ENCODE measurements at places on chromosomes 16 and 17. TPM values are rescaled to one million over a fixed set of nuclear protein-coding genes. Genes with fewer than 3 reads are reported as not detected.

Gene HIC1
- 2.7 TPM for total RNA-seq

DNA sequence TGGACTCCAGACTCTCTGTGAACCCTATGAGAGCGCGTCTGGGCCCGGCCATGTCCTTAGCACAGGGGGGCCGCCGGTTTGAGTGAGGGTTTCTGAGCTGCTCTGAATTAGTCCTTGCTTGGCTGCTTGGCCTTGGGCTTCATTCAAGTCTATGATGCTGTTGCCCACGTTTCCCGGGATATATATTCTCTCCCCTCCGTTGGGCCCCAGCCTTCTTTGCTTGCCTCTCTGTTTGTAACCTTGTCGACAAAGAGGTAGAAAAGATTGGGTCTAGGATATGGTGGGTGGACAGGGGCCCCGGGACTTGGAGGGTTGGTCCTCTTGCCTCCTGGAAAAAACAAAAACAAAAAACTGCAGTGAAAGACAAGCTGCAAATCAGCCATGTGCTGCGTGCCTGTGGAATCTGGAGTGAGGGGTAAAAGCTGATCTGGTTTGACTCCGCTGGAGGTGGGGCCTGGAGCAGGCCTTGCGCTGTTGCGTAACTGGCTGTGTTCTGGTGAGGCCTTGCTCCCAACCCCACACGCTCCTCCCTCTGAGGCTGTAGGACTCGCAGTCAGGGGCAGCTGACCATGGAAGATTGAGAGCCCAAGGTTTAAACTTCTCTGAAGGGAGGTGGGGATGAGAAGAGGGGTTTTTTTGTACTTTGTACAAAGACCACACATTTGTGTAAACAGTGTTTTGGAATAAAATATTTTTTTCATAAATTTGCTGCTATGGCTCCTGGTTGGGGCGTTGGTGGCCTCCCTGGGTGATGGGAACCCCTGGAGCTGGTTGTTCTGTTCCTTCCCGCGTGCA, 23.1 kb downstream of the STAT5A start:
- H3K4me1 ChIP-seq = peaks cover 2% of the 10 kb centered on the region
- no peak overlapping the region for H3K27ac ChIP-seq
- peak; percentile 72 for DNase-seq
- peaks cover 30% of the 10 kb centered on the region for H3K36me3 ChIP-seq
- H3K4me3 ChIP-seq = no peak overlapping the region

Gene POLR2A
- total RNA-seq = 154 TPM

DNA sequence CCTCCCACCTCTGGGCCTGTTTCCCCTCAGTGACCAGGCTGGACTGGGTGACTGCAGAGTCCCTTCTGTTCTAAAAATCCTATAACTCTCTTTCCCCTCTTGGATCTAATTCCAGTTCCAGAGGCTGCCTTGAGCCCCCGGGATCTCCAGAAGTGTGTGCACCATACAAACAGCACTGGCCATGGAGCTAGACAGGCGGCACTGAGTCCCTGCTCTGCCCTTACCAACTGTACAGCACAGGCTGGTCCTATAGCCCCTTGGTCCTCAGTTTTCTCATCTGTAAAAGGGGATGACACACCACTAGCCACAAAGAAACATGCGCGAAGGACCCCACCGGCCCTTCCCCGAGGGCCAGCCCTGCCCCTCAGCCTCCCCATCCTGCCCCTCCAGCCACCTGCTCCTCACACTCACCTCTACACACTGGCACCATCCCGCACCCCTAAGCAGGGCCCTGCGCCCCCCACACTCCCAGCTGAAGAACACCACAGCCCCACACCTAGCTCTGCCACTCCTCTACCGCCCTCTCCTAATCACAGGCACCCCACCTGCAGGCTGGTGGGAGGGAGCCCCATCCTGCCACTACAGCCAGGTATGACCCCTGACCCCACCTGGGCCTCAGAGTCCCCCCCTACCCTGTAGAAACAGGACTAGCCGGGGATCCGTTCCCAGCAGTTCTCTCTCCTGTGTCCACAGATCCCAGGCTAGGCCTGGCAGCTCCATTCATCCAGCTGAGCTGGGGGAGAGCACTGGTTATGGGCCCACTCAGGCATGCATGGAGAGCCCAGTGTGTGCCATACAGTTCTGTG, 913 bp upstream of the KRT16 start:
- no peaks in the 10 kb centered on the region for H3K27me3 ChIP-seq
- no peaks in the 10 kb centered on the region for H3K36me3 ChIP-seq
- no peak for DNase-seq

Gene TERB1
- not detected for total RNA-seq

Gene RASL10B
- 15.9 TPM for total RNA-seq

Gene OTOP3
- not detected for total RNA-seq

GRCh38 chr16:17251496-17251895, 219.3 kb downstream of the XYLT1 start:
- no peaks in the 10 kb centered on the region for H3K27me3 ChIP-seq
- H3K4me1 ChIP-seq = no peaks in the 10 kb centered on the region

GRCh38 chr16:82761236-82761635, 134.5 kb downstream of the CDH13 start:
- no peaks in the 10 kb centered on the region for H3K27me3 ChIP-seq
- DNase-seq = no peak
- no peaks in the 10 kb centered on the region for H3K4me1 ChIP-seq
- no peak overlapping the region for H3K27ac ChIP-seq
- no peak overlapping the region for H3K4me3 ChIP-seq
- no peaks in the 10 kb centered on the region for H3K36me3 ChIP-seq

- H3K27me3 ChIP-seq = no peaks in the 10 kb centered on the region
- H3K4me3 ChIP-seq = no peak overlapping the region
- no peaks in the 10 kb centered on the region for H3K4me1 ChIP-seq
- no peaks in the 10 kb centered on the region for H3K36me3 ChIP-seq
- no peak for DNase-seq
These were observed 1.7 kb upstream of the SLC13A2 start for GRCh38 chr17:28471531-28472342.

GRCh38 chr17:82386881-82387704, 15.5 kb downstream of the UTS2R start:
- H3K4me1 ChIP-seq = no peaks in the 10 kb centered on the region
- H3K27me3 ChIP-seq = no peaks in the 10 kb centered on the region
- no peak overlapping the region for H3K27ac ChIP-seq
- DNase-seq = no peak
- 0 out of 2 replicates have a peak, but pooled peaks cover 2% of the 10 kb centered on the region for H3K36me3 ChIP-seq

DNA sequence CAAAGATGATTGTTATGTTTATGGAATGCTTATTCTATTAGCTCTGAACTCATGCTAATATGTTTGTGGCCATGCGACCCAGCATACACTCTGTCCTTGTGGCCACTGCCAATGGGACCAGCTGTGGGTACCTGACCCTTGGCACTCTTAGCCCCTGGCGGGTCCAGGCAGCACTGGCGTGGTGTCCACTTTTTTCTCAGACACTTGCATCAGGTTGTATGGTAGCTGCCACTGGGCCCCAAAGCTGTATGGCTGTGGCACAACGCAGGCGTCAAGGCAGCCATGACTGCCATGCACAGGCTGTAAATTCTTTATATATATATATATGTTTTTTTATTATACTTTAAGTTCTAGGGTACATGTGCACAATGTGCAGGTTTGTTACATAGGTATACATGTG, 12.2 kb upstream of the WNT9B start:
- no peak overlapping the region for H3K27ac ChIP-seq
- no peak overlapping the region for H3K4me3 ChIP-seq
- DNase-seq = no peak
- no peaks in the 10 kb centered on the region for H3K36me3 ChIP-seq
- peaks cover 9% of the 10 kb centered on the region for H3K27me3 ChIP-seq

Gene KIF18B
- total RNA-seq = 51.8 TPM

DNA sequence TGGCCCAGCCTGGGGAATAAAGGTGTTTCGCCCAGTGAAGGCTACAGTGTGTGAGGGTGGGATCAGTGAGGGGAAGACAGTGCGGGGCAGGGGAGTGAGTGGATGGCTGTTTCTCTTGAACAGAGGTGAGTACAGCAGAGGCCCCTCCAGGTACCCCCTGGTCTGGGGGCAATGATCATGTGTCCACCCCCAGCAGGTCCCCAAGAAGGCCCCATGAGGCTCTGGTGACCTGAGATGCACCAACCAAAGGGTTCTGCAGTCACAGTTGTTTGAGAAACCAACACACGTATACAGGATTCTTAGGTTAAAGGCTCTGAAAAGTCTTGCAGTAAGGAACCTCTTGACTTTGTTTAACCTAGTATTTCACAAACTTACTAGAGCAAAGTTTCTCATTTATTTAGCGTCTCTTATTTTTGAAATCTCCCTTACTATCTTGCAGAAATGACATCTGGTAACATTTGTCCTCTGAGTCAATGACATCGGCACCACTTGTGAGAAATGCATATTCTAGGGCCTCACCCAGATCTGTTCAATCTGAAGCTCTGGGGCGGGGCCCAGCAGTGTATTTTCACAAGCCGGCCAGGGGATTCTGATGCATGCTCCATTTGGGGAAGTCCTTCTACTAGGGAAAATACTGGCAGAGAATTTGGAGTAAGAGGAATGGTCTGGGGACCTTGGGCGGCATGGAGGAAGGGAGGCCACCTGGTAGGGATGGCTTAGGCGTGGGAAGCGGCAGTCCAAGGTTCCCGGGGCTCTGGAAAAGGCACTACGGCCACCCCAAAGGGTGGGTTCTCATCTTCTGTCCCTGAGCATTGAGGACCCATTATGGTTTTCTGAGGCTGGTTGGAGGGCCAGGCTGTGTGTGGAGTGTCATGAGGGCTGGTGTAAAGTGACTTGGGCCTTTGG, 217.3 kb downstream of the NTN1 start:
- H3K4me3 ChIP-seq = peak overlapping the region; percentile 63
- H3K36me3 ChIP-seq = peaks cover 2% of the 10 kb centered on the region
- no peak overlapping the region for H3K27ac ChIP-seq
- DNase-seq = no peak

- peak overlapping the region; percentile 82 for H3K4me3 ChIP-seq
- H3K27ac ChIP-seq = no peak overlapping the region
- H3K36me3 ChIP-seq = peaks cover 47% of the 10 kb centered on the region
- H3K4me1 ChIP-seq = 0 out of 2 replicates have a peak, but pooled peaks cover 5% of the 10 kb centered on the region
- peak; percentile 42 for DNase-seq
These were observed 521 bp downstream of the ATMIN start for GRCh38 chr16:81035975-81036750.

DNA sequence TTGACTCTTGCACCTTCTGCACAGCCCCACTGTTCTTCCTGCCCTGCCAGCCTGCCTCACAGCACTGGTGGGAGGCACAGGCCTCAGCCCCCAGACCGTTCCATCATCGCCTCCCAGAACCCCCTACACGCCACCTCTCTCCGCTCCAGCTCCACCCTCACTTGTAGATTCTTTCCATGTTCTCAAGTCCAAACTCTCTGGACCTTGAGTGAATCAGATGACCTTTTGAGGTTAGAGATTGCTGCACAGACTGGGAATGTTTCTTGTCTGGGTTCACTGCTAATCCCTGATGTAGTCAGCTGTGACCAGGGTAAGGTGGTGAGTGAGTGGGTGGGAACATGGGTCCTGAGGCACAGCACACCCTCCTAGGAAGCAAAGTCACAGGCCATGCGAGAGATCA, 272.4 kb downstream of the IRF8 start:
- no peaks in the 10 kb centered on the region for H3K27me3 ChIP-seq
- H3K27ac ChIP-seq = no peak overlapping the region
- no peaks in the 10 kb centered on the region for H3K36me3 ChIP-seq
- DNase-seq = no peak
- no peaks in the 10 kb centered on the region for H3K4me1 ChIP-seq
- H3K4me3 ChIP-seq = no peak overlapping the region

GRCh38 chr17:75404223-75404730, 1.2 kb downstream of the GRB2 start:
- peaks cover 10% of the 10 kb centered on the region for H3K36me3 ChIP-seq
- no peaks in the 10 kb centered on the region for H3K4me1 ChIP-seq
- no peaks in the 10 kb centered on the region for H3K27me3 ChIP-seq
- H3K27ac ChIP-seq = no peak overlapping the region
- DNase-seq = peak; percentile 81

- no peak for DNase-seq
- H3K4me3 ChIP-seq = no peak overlapping the region
- H3K27me3 ChIP-seq = no peaks in the 10 kb centered on the region
- H3K27ac ChIP-seq = no peak overlapping the region
- no peaks in the 10 kb centered on the region for H3K36me3 ChIP-seq
- H3K4me1 ChIP-seq = no peaks in the 10 kb centered on the region
These were observed 22.3 kb downstream of the SYCE1L start for GRCh38 chr16:77221482-77221881.

GRCh38 chr16:6988846-6989245, 343.8 kb upstream of the RBFOX1 start:
- no peaks in the 10 kb centered on the region for H3K4me1 ChIP-seq
- no peaks in the 10 kb centered on the region for H3K27me3 ChIP-seq
- DNase-seq = no peak
- H3K27ac ChIP-seq = no peak overlapping the region
- H3K36me3 ChIP-seq = no peaks in the 10 kb centered on the region
- H3K4me3 ChIP-seq = no peak overlapping the region

Gene MT1A
- not detected for total RNA-seq

GRCh38 chr17:51147650-51148049, 5.7 kb upstream of the NME1 start:
- no peak overlapping the region for H3K4me3 ChIP-seq
- H3K36me3 ChIP-seq = no peaks in the 10 kb centered on the region
- no peak overlapping the region for H3K27ac ChIP-seq
- no peaks in the 10 kb centered on the region for H3K4me1 ChIP-seq
- no peak for DNase-seq
- H3K27me3 ChIP-seq = no peaks in the 10 kb centered on the region

Gene NPIPB2
- 12.5 TPM for total RNA-seq

DNA sequence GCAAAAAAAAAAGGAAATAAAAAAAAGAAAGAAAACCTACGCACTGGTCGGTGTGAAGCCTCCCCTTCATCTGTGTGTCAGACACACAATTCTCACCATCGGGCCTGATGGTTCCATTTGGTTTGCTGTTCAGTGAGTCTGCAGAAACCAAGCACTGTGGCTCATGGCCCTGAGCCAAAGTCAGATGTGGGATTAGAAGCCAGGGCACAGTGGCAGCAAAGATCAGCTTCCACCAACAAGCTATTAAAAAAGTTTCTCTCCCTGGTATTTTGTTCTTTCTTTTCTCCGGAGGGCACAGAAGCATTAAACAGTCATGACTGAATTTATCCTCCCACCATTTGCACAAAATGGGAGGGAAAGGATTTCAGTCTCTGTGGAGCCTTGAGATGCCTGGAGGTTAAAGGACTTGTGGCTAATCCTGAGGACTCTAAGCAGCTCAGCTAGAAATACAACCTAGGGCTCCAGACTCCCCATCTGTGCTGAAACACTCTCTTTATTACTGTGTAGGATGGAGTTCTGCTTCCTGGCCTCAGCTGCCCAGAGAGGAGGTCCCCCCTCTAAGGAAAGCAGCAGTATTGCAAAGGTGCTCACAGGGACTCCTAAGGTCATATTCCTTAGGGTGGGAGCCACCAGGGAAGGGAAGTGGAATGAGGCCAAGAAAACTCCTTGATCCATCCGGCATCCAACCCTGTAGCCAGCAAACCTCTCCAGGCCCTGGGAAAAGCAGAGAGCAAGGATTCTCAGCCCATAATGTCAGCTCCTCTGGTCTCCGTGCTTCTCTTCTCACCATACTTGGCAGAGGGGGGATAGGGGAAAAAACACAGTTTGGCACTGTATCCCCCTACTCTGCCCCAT, 28.2 kb downstream of the SLC39A11 start:
- H3K4me3 ChIP-seq = no peak overlapping the region
- H3K27me3 ChIP-seq = no peaks in the 10 kb centered on the region
- no peaks in the 10 kb centered on the region for H3K4me1 ChIP-seq
- no peak overlapping the region for H3K27ac ChIP-seq
- no peak for DNase-seq
